ENCODE measurements at places on chromosomes 12 and 14. TPM values are rescaled to one million over a fixed set of nuclear protein-coding genes. Genes with fewer than 3 reads are reported as not detected.

DNA sequence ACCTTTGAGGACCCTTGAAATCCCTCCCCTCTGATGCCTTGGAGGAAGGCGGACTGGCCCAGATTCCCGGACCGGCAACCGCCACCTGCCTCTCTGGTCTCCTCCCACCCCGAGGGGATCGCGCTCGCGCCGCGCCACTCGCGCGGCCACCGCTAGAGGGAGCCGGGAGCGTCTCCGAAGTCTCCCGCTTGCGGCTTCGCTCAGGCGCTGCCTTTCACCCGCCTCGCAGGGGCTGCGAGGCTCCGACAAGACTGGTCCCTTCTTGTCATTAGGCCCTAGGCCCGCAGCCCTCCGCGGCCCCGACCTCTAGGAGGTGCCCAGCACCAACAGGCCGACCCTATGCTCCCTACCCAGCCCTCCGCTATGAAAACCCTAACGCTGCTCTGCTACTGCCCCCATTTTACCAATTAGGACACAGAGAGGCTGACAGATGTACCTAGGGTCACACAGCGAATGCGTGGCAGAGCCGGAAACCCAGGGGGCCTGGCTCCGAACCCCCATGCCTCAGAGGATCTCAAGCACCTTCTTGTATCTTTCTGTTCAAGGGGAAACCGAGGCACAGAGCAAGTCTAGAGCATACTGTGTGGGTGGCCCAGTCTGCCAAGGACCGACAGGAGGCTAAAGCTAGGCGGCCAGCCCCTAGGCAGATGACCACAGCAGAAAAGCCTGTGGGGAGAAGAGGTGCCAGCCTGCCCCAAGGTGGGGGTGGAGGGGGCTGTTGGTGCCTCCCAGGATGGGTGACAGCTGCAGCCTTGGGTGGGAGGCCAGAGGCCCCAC is 21.4 kb upstream of the VSX2 start:
- DNase-seq = peak; percentile 63

The APOF gene
- total RNA-seq = not detected

GRCh38 chr12:97306147-97306546 is 156.5 kb upstream of the RMST start:
- no peak for DNase-seq

- no peak for DNase-seq
These were observed 91.5 kb downstream of the GTF2A1 start for GRCh38 chr14:81129242-81129641.

DNA sequence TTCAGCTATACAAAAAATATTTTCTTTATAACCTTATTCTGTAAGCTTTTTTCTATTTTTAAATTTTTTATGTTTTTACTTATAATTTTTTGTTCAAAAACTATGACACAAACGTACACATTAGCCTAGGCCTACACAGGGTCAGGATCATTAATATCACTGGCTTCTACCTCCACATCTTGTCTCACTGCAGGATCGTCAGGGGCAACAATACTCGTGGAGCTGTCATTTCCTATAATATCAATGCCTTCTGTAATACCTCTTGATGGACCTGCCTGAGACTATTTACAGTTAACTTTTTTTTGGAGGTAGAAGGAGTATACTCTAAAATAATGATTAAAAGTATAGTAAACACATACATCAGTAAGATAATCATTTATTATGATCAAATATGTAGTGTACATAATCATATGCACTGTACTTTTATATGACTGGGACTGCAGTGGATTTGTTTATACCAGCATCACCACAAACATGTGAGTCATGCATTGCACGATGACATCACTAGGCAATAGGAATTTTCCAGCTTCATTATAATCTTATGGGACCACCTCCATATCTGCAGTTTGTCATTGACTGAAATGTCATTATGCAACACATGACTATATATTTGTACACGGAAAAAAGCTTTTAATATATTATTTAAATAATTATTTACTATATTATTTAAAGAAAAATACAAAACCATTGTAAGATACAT is 18.5 kb upstream of the PMCH start:
- DNase-seq = no peak

- no peak for DNase-seq
These were observed 80.6 kb downstream of the KCNK10 start for GRCh38 chr14:88242446-88242845.

DNA sequence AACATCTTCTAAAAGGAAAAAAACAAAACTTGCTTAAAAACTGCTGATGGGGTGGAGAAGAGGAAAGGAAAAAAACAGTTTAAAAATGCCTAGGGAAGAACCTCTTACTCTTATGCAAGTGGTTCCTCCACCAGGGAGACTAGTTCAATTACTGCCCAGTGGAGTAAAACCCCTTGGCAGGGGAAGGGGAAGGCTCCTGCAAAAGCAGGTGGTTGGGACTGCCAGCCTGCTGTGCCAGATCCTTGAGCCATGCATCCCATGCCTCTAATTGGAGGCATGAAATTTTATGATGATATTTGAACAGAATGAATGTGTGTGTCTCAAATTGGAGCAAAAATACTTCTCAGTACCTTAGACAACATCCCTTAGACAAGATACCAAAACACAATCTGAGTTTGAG is 118.8 kb downstream of the FSCB start:
- no peak for DNase-seq

DNA sequence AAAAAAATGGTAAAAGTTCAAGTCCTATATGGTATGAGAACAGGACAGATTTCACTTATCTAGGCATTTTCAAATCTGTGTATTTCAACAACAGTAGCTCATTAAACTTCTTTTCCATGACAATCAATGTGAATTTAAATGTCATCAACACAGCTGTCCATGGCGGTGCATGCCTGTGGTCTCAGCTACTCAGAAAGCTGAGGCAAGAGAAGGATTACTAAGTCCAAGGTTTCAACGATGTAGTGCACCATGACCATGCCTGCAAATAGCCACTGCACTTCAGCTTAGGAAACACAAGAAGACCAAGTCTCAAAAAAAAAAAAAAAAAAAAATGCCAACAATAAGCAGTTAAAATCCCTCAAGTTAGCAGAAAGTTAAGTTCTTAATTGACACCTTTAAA is 214.6 kb downstream of the C12orf50 start:
- no peak for DNase-seq

The HOXC4 gene
- total RNA-seq = not detected

GRCh38 chr12:16499611-16500010 is 106.4 kb downstream of the LMO3 start:
- no peak for DNase-seq

Data from activated T-helper 1 cell treated with anti-CD3 and anti-CD28 coated beads, Interleukin-12 subunit alpha, Interleukin-12 subunit beta, Interleukin-2, Interleukin-4 antibody, amounts not matched to agents 30 ng/mL and 10 ng/mL and 1 ng/mL, durations not matched to agents 14 hours and 24 hours and 36 hours (primary cell).